Activated T-helper 17 cell treated with anti-CD3 and anti-CD28 coated beads, Interleukin-2, amount 50 U/mL, for 72 hours (primary cell): ENCODE measurements at places on chromosomes 1 and 21. TPM values are rescaled to one million over a fixed set of nuclear protein-coding genes. Genes with fewer than 3 reads are reported as not detected.

DNA sequence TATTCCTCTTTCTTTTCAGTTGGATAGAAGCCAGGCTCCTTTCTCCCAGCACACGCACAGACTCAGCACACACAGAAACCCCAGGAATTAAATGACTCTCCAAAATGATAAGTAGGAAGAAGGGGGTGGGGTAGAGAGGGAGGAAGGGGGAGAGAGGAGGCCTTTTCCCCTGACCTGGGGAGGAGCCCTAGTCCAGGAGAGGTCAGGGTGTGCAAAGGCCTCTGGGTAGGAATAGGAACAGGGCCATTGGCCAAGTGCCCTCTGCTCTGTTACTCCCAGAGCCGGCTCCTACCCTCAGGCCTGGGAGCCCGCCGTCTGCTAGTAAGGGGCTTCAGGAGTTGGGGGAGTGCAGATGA lies 35.6 kb upstream of the PUM1 start:
- no peak for ATAC-seq

GRCh38 chr1:146013559-146013922 lies 8.0 kb downstream of the HJV start:
- no peak for ATAC-seq

GRCh38 chr1:32892368-32893197 lies 6.3 kb downstream of the HPCA start:
- ATAC-seq: peak; percentile 73

DNA sequence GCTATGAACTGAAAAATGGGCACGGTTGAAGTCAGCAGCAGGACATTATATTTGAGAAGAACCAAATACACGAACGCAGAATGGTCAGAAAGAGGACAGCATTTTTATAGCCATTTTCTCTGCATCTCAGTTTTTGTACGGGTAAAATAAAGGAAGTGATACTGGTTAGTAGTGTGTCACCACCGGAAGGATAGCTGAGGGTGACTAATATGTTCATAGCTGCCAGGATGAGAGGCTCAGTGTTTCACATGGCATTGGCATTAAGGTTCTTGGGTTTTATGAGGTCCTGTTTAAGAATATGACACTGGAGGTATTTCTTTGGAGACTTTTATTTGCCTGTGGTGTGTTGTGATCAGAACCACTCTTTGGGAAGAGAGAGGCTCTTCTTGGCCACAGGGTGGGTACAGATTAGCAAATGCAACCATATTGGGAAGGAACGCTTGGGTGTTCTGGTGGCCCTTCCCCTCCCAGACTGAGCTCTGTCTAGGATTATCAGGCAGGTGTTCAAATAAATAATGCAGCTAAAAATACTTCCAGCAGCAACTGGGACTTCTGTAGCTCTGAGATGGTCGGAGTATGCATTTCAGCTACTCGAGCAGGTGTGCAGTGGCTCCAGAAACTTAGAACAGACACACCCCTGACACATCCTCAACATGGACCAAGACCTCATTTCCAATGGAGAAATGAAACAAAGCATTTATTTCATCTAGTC lies 158.2 kb downstream of the PBX1 start:
- peak; percentile 38 for ATAC-seq

Gene CFHR2
- not detected for total RNA-seq

Gene ANGPTL3
- total RNA-seq: not detected

Gene ANXA9
- 0.30 TPM for total RNA-seq
